NCI-H1436 (cell line): ENCODE measurements at places on chromosomes 12 and 14.

- no peak for DNase-seq
Observed at GRCh38 chr14:28758253-28758884, 8.2 kb upstream of the FOXG1 start.

DNA sequence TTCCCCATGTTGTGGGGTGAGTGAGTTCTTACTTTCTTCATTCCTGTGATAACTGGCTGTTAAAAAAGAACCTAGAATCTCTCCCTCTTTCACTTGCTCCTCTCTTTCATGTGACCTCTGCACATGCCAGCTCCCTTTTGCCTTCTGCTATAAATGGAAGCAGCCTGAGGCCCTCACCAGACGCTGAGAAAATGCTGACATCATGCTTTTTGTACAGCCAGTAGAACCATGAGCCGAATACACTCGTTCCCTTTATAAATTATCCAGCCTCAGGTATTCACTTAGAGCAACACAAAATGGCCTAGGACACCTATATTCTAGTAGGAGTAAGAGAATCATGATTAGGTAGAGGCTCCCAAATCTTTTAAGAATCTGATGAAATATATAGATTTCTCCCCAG, 333.5 kb downstream of the LRIG3 start:
- no peak for DNase-seq

- DNase-seq = no peak
Observed at GRCh38 chr12:131575371-131575770, 135.5 kb upstream of the SFSWAP start.

- DNase-seq = no peak
Observed at GRCh38 chr12:94566345-94566744, 84.0 kb downstream of the TMCC3 start.

- no peak for DNase-seq
Observed at GRCh38 chr14:20516921-20517320, 11.6 kb downstream of the RNASE10 start.

DNA sequence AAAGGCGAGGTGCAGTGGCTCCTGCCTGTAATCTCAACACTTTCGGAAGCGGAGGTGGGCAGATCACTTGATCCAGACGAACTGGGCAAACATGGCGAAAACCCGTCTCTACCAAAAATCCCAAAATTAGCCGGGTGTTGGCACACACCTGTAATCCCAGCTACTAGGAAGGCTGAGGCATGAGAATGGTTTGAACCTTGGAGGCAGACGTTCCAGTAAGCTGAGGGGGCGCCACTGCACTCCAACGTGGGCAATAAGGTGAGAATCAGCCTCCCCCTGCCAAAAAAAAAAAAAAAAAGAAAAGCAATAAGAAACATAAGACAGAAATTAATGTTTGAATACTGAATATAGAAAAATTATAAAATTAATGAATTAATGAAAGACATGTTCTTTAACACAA, 928.7 kb downstream of the LRFN5 start:
- no peak for DNase-seq

GRCh38 chr14:36522347-36522971, 2.4 kb upstream of the NKX2-1 start:
- DNase-seq = no peak

GRCh38 chr12:52285172-52285745, 6.1 kb downstream of the KRT81 start:
- no peak for DNase-seq

DNA sequence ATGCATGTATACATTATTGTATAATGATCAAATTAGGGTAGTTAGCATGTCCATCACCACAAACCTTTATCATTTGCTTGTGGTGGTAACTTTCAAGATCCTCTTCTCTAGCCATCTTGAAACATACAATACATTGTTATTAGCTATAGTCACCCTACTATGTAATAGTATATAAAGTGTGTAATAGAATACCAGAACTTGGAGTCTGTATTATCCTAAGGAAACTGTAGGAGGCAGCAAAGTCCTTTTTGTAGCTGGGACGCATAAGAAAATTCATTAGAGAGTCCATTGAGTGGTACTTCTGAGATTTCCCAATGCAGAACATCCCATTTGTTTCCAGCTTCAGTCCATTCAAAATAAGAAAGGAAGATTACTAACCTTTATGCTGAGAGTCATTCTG, 325.9 kb upstream of the LRFN5 start:
- DNase-seq = no peak

DNA sequence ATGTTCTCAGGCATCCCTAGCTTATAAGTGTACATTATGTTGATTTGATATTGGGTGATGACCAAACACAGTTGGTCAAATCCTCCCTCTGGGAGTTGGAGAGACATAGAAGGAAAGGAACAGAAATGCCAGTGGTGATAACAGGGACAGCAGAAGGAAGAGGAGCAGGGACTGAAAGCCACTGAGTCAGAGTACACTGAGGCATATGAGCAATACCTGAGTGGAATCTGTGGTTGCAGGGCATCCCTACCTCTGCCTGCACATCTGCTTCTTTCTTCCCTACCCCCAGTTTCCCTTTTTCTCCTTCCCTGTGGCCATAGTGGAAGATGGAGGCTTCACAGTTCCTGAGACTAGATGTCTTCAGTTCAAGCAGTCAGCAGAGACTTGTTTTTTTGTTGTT, 44.9 kb downstream of the BICD1 start:
- DNase-seq = no peak

GRCh38 chr14:23454445-23454856, 15.1 kb upstream of the NGDN start:
- DNase-seq = no peak

DNA sequence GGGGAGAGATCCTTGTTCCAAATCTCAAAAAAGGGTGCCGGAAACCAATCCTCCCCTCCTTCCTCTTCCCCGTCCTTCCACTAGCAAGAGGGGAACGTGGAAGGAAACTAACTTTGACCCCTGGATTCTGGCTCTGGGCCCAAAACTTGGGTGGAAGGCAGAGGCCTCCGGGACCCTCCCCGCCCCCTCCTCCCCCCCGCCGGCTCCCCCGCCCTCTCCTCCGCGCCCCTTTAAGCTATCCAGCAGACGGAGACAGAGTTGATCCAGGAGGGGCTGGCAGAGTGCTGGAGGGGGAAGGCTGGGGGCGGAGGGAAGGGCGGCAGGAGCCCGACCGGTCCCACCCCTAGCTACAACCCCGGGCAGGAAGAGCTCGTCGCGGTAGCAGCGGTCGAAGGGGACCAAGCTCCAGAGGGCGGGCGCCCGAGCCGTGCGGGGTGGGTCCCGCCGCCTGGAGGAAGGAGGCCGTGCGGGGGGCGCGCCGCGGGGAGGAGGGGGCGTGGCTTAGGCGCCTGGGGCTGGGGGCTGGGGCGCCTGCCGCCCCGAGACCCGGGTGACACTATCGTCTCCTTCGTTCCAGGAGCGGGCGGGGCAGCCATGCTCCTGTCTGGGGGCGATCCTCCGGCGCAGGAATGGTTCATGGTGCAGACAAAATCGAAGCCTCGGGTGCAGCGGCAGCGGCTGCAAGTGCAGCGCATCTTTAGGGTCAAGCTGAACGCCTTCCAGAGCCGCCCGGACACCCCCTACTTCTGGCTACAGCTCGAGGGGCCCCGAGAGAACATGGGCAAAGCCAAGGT, at the start of gene NYNRIN:
NYNRIN (plus strand) TSS at position 351 of the 794 bp plus-strand sequence; CDS start at position 595, 244 bp downstream.
- DNase-seq = peak; percentile 17
